ENCODE measurements at places on chromosomes 3 and 15.

GRCh38 chr3:32733631-32734229 lies 48.7 kb downstream of the CNOT10 start:
- no peak for DNase-seq

DNA sequence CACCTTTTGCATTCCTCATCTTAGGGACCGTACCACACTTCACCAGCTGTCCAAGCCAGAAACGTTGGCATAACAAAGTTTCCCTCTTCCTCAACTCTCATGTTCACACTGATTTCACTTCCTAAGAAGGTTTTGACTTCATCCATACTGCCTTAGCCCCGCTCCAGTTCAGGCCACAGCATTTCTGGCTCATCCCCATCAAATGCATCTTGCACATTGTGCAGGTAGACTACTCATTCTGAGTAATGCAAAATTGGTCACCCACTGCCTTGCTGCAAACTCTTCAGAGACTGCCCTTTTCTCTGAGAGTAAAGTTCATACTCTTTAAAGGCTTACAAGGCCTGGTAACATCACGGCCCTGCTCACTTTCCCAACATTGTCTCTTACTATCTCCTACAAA lies 8.8 kb downstream of the NUSAP1 start:
- no peak for DNase-seq

DNA sequence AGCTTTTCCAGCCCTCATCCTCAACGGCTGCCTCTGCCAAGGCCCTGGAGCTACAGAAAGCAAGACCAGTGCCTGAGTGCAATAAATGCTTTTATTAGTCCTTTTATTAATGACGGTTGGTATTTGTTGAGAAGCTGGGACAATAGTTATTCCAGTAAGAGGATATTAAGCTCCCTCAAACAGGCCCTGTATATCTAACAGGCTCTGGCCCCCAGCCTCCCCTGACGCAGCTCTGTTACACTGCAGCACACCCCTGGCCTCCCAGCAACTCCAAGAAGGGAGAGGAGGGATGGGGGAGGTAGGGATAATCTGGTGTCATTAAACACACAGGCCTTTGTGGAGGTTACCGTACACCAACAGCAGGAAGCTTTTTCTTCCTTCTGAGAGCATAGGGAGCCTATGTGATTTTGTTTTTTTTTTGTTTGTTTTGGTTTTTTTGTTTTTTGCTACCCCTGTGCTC lies 30.8 kb upstream of the MAGEF1 start:
- no peak for DNase-seq

DNA sequence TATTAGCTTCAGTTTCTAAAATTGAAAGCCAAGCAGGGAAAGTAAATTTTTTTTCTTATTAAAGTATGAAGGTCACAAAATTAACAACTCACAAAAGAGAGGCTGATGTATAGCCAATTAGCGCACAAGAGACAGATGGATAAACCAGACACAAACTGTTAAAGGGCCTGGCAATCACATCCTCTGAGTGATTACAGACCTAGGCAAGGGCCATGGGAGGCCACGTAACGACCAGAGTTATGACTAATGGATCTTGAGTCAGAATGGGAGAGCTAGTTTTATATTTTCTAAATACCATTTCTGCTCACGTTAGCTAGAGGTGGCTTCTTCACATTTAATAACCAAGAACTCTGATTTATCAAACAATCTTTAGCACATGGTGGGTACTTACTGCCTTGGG lies 17.8 kb upstream of the SCAMP5 start:
- DNase-seq, result no peak

DNA sequence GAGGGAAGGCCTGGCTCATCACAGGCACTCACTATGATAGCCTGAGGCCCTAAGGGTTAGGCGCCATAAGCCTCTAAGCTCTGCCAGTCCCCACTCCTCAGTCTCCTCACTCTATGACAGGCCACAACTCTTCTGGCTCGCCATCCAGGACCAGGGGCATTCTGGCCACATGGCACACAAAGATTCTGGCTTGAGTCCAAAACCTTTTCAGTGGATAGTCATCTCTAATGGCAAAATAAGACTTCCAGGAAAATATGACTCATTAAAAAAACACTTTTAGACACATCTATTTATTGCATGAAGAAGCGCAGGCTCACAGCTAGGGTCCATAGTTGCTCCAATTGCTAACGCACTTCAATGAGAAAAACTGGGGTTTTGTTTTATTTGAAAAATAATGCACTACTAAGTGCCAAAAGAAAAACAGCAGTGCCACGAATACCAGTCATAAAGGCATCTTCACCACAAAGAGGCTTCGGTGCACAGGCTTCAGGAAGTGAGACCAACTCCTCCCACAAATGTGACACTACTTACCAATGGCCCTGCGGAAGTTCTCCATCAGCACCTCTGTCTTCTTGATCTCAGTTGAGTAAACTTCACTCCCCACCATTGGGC lies 11.1 kb downstream of the RUVBL1 start:
- no peak for DNase-seq

DNA sequence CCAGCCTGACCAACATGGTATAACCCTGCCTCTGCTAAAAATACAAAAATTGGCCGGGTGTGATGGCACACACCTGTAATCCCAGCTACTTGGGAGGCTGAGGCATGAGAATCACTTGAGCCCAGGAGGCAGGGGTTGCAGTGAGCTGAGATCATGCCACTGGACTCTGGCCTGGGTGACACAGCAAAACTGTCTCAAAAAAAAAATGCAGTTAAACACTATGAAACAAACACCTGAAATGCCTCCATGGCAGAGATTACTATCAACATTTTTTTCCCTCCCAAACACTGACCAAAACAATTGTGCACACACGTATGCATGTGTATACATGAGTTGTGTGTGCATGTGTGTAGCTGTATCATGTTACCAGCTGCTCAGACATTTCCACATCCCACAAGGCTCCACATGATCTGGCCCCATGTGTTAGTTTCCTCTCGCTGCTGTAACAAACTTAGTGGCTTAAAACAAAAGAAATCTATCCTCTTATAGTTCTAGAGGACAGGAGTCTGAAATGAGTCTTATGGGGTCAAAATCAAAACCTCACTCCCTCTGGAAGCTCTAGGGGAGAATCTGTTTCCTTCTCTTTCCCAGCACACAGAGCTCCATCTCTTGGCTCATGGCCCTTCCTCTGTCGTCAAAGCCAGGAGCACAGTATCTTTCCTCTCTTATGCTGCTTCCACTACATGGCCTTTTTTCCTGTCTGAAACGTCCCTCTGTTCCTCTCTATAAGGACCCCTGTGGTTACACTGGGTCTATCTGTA lies 34.5 kb downstream of the SLC41A3 start:
- no peak for DNase-seq

GRCh38 chr15:95169541-95170459 lies 938.4 kb downstream of the MCTP2 start:
- DNase-seq, result no peak

- DNase-seq, result no peak
Observed at GRCh38 chr3:172539273-172539672, 16.0 kb upstream of the TNFSF10 start.

- DNase-seq, result no peak
Observed at GRCh38 chr15:80563372-80563997, 131.6 kb upstream of the ABHD17C start.

DNA sequence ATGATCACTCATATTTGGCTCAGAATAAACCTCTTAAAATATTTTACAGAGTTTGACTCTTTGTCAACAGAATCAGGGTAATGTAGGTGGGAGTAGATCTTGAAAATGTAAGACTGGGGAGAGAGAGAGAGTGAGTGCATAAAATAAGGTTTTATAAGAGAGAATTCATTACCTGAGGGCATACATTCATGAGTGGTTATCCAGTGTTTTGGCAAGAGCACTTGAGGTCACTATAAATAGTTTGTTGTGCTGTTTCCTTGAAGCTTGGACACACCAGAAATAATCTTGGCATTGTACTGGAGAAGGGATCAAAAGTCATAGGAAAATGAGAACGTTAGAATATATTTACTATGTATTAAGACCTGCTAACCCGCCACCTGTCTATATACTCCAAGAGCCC lies 33.4 kb downstream of the SLC28A2 start:
- DNase-seq, result no peak

GRCh38 chr3:59321881-59322540 lies 272.2 kb upstream of the CFAP20DC start:
- DNase-seq, result no peak

DNA sequence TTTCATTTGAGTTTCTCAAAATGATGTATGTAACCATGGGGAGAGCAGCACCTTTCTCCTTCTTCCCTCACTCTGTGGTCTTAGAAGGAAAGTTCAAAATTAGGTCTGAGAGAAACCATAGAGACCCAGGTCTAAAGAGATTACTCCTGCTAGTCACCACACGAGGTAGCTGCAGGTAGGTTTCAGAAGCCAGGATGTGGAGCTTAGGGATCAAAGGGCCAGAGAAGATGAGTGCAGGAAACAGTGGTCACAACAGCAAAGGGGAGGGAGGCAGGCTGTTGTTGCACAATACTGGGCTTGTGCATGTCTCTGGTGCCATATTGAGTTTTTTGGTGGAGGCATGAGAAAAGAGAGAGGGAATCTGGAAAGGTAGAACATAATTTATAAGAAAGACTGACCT lies 583.6 kb downstream of the AGBL1 start:
- DNase-seq, result no peak

GRCh38 chr3:108102420-108103039 lies 11.7 kb upstream of the CD47 start:
- DNase-seq, result no peak

GRCh38 chr15:58506064-58506490 lies 74.3 kb downstream of the LIPC start:
- DNase-seq, result no peak

DNA sequence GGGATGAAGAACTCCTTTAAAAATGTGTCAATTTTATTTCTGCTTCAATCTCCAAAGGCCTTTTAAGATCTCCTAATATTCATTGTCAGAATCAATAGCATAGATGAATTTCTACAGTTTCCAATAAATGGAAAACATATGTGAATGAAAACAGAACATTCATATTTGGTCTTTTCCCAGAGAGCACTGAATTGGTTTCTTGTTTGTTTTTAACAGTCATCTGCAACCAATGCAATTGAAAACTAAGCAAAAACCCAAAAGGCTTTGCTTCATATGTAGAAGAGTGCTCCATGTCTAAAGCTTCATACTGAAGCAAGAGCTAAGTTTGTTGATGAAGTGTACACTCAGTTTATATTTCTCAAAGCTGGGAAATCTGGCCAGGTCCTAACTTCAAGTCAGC lies 426.5 kb upstream of the CDIN1 start:
- DNase-seq, result no peak

- DNase-seq, result no peak
Observed at GRCh38 chr3:5811016-5811415, 623.5 kb downstream of the EDEM1 start.

GRCh38 chr3:28544236-28544635 lies 195.6 kb upstream of the AZI2 start:
- no peak for DNase-seq

DNA sequence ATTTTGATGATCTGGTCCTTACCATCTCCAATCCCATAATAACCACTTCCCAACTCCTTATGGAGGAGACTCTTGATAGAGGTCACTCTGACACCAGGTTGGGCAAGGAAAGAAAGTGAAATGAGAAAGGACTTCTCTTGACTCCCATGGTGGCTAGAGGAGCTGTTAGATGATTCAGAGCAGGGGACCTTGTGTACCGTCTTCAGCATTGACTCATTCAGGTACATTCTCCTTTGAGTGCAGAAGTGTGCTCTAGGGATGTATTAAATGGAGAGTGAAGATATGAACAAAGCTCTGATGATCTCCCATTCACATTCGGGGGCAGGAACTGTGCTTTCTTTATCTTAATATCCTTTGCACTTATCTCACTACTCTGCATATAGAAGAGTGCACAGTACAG lies 46.3 kb upstream of the GAP43 start:
- DNase-seq, result no peak

GRCh38 chr3:9175421-9175820 lies 74.0 kb downstream of the SRGAP3 start:
- no peak for DNase-seq

DNA sequence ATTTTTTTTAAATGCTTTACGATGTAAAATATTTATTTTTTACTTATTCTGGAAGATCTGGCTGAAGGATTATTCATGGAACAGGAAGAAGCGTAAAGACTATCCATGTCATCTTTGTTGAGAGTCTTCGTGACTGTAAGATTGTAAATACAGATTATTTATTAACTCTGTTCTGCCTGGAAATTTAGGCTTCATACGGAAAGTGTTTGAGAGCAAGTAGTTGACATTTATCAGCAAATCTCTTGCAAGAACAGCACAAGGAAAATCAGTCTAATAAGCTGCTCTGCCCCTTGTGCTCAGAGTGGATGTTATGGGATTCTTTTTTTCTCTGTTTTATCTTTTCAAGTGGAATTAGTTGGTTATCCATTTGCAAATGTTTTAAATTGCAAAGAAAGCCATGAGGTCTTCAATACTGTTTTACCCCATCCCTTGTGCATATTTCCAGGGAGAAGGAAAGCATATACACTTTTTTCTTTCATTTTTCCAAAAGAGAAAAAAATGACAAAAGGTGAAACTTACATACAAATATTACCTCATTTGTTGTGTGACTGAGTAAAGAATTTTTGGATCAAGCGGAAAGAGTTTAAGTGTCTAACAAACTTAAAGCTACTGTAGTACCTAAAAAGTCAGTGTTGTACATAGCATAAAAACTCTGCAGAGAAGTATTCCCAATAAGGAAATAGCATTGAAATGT lies 15.6 kb downstream of the THBS1 start:
- no peak for DNase-seq

DNA sequence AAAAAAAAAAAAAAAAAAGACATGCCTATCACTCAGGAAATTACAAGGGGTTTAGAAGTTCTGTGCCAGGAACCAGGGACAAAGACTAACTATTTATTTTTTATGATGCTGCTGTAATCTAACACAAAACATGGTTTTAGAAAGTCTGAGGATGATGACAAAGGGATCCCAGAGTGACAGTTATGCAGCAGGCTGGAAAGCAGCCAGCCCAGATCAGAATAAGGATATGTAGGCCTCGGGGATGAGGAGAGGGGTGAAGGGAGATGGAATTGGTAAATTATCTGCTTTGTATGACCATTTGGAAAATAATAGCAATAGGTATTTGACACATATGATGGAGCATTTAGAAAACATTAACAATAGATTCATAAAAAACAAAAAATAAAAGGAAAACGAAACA lies 34.1 kb upstream of the NMD3 start:
- no peak for DNase-seq

DNA sequence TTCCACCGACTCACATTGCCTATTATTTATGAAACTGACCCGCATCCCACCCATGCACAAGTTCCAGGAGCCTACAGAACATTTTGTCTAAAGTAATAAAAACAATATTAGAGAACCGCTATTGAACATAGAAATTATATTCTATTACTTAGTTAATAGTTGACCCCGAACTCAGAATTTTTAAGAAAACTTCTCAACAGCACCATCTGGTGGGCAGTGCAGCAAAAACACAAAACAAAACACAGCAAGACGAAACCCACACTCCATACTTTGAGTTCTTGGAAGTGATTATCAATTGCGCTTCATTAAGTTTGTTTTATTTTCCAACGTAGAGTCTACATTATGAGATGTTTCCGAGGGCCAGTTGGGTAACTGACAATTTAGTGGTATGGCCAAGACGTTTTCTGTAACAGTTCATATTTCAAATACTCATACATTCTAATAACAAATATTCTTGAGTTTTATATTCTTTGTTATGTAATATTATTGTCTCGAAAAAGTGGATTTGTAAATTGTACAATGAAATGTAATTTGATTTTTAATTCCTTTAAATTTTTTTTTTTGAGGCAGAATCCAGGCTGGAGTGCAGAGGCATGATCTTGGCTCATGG lies 24.0 kb upstream of the C3orf70 start:
- no peak for DNase-seq

GRCh38 chr3:156459434-156459833 lies 95.5 kb downstream of the SSR3 start:
- no peak for DNase-seq

Measured in stimulated activated CD4-positive, alpha-beta T cell treated with anti-CD3 and anti-CD28 coated beads, Interleukin-4, amount 100 ng/mL, for 4 hours (primary cell).